ENCODE measurements at places on chromosomes 5 and 9. TPM values are rescaled to one million over a fixed set of nuclear protein-coding genes. Genes with fewer than 3 reads are reported as not detected.

- no peaks in the 10 kb centered on the region for H3K36me3 ChIP-seq
- no peak overlapping the region for H3K4me3 ChIP-seq
- no peak for DNase-seq
- H3K27ac ChIP-seq: no peak overlapping the region
- H3K4me1 ChIP-seq: no peaks in the 10 kb centered on the region
These were observed 11.3 kb downstream of the NIM1K start for GRCh38 chr5:43203373-43203772.

DNA sequence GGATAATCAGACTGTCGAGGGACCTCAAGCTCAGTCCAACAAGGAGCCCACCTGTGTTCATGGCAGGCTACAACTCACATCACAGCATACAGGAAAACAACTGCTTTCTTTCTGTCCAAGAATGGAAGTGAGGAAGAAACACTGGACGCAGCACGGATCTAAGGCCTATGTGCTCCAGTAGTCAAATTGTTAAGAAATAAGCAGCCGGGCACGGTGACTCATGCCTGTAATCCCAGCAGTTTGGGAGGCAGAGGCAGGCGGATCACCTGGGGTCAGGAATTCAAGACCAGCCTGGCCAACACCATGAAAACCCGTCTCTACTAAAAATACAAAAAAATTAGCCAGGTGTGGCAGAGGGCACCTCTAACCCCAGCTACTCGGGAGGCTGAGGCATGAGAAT, 427.8 kb downstream of the BNC2 start:
- H3K36me3 ChIP-seq: no peaks in the 10 kb centered on the region
- H3K4me3 ChIP-seq: no peak overlapping the region
- peaks cover 7% of the 10 kb centered on the region for H3K4me1 ChIP-seq
- no peak for DNase-seq
- no peak overlapping the region for H3K27ac ChIP-seq

DNA sequence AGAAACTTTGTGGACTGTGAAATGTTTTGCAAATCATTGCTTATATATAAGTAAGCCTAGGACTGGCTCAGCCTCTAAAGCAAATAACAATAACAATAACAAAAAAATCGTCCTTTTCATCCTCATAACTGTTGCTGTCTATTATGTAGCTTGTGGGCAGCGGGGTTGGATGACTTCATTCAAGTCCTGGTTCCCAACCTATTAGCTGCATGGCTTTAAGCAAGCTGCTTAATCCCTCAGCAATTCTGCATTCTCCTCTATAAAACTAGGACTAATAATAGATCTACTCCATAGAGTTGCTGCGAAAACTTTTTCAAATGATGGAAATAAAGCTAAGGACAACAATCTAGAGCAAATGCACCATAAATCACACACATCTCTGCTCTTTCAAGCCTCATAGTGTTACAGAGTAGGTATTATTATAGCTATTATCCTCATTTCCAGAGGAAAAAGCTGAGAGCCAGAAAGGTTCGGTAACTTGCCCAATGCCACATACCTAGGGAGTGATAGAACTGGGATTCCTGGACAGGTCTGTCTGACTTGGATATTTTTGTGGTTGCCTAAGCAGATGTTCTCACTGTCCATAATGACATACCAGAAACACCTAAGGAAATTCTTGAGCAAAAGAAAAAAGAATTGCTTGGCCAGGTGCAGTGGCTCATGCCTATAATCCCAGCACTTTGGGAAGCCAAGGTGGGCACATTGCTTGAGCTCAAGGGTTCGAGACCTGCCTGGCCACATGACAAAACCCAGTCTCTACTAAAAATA, 98.8 kb upstream of the ADRA1B start:
- no peak overlapping the region for H3K4me3 ChIP-seq
- H3K27me3 ChIP-seq: no peaks in the 10 kb centered on the region
- DNase-seq: no peak

PCDHGB1 gene
- 0.60 TPM for total RNA-seq

- H3K27me3 ChIP-seq: no peaks in the 10 kb centered on the region
- DNase-seq: no peak
- H3K4me1 ChIP-seq: no peaks in the 10 kb centered on the region
- H3K27ac ChIP-seq: no peak overlapping the region
These were observed 34.2 kb upstream of the TRPC7 start for GRCh38 chr5:136399527-136399926.

ITGA2 gene
- 0.34 TPM for total RNA-seq

DNA sequence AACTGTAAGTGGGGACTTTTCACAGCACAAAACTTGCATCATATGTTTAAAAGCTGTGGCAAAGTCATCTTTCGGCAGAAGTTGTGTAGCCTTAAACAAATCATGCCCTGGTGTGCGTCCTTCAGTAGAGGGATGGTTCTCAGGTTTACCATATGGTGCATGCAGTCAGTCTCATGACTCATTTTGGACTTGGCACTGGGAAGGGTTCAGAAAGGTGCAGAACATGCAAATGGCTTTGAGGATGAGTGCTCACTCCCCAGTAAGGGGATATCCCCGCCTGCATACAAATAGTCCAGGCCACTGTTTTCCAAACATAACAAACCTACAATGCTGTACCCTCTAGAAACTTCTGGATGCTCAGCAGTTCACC, 260.3 kb downstream of the NDUFS4 start:
- H3K4me3 ChIP-seq: no peak overlapping the region
- H3K27me3 ChIP-seq: no peaks in the 10 kb centered on the region
- no peak overlapping the region for H3K27ac ChIP-seq
- H3K4me1 ChIP-seq: no peaks in the 10 kb centered on the region

Measured in right lobe of liver (tissue), 6 donors.